ENCODE measurements at places on chromosomes 16 and 17.

GRCh38 chr16:81946206-81946605, 65.1 kb downstream of the SDR42E1 start:
- no peak for DNase-seq

- no peak for DNase-seq
Measured at GRCh38 chr16:59604354-59604753, 870.2 kb upstream of the GOT2 start.

- DNase-seq = peak; percentile 23
Measured at GRCh38 chr17:82019690-82020571, 2.7 kb downstream of the CENPX start.

GRCh38 chr17:61366715-61367413, 32.8 kb upstream of the TBX2 start:
- DNase-seq = no peak

DNA sequence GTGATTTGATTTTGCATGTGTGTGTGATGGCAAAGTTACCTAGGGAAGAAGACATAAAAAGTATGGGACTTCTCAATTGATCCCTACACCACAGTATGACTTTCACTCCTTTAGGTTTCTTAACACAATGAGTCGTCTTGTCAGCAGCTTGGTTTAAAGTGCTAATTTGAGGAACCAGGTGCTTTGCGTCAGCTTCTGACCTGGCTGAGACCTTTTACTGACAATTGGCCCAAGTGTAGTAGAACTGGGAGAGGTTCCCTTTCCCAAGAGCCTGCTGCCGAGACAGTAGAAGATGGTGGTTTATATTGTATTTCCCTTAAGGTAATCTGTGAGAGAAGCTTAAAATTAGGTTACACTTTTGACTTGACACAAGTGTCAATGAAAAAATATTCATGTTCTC, 54.9 kb downstream of the LDHD start:
- DNase-seq = no peak

DNA sequence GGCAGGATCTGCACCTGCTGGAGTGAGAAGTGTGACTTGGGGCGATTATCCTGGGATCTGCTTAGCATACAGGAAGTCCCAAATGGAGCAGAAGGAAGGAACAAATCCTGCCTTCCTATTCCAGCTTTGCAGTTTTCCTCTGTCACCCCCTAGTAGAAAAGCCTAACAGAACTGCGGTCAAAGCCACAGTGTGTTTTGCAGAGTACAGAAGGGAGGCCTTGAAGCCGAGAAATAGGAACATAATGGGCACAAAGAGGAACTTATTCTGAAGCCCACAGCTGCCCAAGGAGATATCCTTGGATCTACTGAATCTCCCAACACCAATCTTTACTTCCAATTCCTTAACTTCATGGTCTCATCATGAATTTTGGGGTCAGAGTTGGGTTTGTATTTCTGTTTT, 8.5 kb downstream of the KRTAP1-5 start:
- DNase-seq = no peak

GRCh38 chr17:44922746-44923470, 7.6 kb upstream of the GFAP start:
- no peak for DNase-seq

DNA sequence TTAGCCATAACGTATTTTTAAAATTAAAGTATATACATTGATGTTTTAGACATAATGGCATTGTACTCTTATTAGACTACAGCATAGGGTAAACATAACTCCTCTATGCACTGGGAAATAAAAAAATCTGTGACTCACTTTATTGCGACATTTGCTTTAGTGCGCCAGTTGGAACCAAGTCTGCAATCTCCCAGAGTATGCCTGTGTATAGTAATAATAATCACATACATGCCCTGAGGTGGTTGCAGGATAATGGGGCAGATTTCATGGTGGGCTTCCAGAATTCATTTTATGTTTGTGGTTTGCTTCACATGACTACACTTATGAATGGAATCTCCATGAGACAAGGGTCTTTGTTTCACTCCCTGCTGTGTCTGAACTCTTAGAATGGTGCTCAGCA, 66.9 kb upstream of the N4BP1 start:
- no peak for DNase-seq

DNA sequence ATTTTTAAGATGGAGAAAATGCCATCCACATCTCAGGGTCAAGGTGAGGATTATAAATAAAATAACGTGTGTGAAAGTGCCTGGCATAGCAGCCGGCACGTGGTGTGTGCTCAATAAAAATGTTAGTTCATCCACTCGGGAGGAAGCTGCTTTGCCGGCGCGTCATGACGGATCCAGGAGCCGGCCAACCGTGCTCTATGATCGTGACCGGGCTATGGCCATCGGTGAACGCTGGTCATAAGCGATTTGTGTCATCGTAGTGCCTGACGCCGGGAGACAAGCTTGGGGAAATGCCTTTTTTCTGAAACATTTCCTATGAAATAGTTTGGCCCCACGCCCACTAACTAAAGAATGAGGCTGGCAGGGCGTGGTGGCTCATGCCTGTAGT, 74.0 kb downstream of the CMC2 start:
- DNase-seq = no peak

GRCh38 chr17:83071966-83072562, 7.3 kb upstream of the METRNL start:
- DNase-seq = no peak

- DNase-seq = no peak
Measured at GRCh38 chr17:61002316-61002736, 324.7 kb downstream of the BCAS3 start.

- peak; percentile 44 for DNase-seq
Measured at GRCh38 chr17:43694081-43694870, 32.6 kb upstream of the MEOX1 start.

- no peak for DNase-seq
Measured at GRCh38 chr16:16014329-16015224, 65.2 kb downstream of the ABCC1 start.

DNA sequence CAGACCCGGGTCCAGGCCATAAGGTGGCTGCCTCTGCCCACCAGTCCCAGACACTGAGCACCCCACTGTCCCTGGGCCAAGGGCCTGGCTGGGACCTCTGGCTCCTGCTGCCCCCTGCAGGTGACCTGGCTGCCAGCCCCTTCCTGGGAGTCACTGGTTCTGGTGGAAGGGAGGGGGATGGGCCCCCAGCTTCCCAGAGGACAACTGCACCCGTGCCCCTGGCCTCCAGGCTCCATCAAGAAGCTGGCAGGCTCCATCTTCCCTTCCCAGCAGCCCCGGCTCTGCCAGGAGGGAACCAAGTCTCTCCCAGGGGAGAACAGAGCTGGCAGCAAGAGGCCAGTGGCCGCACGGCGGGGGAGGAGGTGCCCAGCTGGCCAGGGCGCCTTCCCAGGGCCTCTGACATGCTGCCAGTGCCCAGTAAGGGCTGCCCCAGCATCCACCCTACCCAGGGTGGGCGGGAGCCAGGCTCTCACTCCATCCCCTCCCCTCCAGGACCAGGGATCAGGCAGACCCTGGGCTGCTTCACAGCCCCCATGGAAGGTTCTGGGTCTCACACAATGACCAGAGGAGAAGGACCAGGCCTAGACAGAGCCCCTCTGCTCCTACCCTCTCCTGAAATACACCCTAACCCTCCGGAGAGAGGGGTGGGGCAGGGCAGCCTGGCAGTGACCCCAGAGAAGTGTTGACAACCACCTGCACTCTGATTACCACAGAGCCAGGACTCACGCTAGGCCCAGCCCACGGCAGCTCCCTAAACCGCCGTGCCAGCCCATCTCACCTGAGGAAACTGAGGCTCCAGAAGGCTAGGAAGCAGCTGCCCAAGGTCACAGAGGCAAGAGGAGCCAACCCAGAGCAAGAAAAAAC, 3.6 kb downstream of the CLUH start:
- DNase-seq = no peak

GRCh38 chr17:68255731-68256538, 8.1 kb downstream of the AMZ2 start:
- DNase-seq = no peak

Measured in T-helper 22 cell (primary cell).